T-cell (primary cell): ENCODE measurements at places on chromosomes 3 and 15.

GRCh38 chr3:146243559-146243958 is 7.3 kb downstream of the PLSCR4 start:
- no peak for DNase-seq

DNA sequence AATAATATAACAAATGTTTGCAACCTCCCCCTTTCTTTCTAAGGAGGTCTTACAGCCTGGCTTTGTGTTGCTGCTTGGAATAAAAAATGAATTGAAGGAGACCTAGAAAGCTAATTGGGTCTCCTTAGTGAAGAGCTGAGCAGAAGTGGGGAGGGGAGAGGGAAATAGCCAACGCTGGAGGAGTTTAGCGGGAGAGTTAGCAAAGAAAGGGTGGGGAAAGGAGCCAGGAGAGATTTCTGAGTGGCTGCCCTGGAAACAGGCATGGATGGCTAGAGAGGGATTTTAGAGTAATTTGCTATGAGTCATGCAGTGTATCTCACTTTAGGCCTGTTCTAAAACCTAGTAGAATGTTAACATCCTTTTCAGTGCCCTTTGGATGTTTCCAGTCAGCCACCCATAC is 45.2 kb upstream of the PFN2 start:
- DNase-seq = no peak

DNA sequence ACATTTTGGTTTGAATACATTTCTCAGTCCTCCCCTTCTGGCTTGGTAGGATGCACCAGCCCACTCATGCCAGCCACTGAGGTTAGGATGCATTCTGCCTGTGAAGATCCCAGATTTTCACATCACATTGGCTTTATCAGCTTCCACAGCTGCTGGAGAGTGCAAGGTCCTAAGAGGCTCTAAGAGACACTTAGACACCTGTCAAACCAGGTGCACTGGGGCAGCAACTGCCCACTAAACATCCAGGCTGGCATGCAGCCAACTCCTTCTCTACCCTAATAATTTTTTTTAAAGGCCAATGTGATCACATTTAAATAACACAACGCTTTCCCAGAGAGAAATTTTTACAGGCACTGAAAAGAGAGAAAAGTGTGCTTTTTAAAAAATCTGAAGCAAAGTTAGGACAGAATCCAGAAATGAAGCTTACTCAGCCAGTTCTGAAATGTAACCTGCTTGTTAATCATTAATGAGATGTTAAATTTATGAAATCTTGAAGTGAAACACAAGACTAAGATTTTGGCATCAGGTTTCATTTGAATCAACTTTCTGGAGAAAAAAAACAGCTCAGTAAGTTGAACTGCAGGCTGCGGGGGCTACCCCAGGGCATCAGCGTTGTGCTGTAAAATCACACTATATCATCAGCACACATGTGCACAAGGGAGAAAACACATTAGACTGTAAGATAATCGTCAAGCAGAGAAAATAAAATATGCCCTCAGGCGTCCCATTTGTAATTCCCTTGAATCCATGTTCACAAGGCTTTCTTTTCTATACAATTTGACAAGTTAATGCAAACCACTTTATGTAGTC is 312.9 kb downstream of the ZBBX start:
- DNase-seq = no peak

DNA sequence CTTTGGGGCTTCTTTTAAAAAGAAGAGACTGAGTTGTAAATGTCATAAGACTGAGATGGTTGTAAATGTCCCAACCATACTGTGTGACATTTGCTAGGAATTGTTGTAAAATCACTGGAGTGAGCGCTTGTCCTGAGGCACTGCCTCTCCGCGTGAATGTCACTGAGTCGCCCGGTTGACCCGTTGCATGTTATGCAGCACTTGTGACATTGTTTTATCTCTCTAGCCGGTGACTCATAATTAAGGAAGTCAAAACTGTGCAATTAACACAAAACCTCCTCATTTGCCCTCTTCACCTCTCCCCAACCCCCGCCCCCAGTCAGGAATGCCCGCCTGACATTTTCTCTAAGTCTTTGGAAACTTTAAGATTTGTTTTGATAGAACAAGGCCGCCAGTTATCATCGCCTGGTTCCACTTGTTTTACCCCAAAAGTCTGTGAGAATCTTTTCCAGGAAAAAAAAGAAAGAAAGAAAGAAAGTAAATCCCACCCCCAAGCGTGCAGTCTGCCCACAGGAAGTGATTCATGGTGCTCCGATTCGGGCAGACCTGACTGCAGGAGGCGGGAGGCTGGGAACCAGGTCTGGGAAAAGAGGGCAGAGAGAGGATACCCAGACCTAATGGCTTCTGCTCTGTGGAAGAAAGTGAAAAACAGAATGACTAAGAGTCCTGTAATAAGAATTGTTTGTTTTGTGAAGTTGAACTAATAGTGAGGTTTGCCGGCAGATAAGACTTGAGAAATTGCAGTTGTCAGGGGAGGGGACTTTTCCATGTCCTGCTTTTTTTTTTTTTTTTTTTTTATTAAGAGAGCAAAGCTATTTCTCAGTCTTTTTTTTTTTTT is 84.8 kb downstream of the SMAD3 start:
- DNase-seq = no peak

GRCh38 chr3:75014008-75014407 is 399.5 kb upstream of the CNTN3 start:
- no peak for DNase-seq
